ENCODE measurements at places on chromosomes 6 and 20. TPM values are rescaled to one million over a fixed set of nuclear protein-coding genes. Genes with fewer than 3 reads are reported as not detected.

NPEPL1 gene
- polyA plus RNA-seq, result 9.3 TPM

SLC44A4 gene
- 5.1 TPM for polyA plus RNA-seq

ARMH2 gene
- not detected for polyA plus RNA-seq

- H3K36me3 ChIP-seq, result no peaks in the 10 kb centered on the region
- H3K4me3 ChIP-seq, result no peak overlapping the region
- no peak for DNase-seq
- peaks cover 26% of the 10 kb centered on the region for H3K4me1 ChIP-seq
- H3K27me3 ChIP-seq, result no peaks in the 10 kb centered on the region
Measured at GRCh38 chr20:36471885-36472636, 69.3 kb upstream of the MYL9 start.

- no peaks in the 10 kb centered on the region for H3K27me3 ChIP-seq
- no peak for DNase-seq
- no peak overlapping the region for H3K27ac ChIP-seq
- H3K4me1 ChIP-seq, result no peaks in the 10 kb centered on the region
Measured at GRCh38 chr6:143647191-143647590, 30.6 kb upstream of the PHACTR2 start.

- no peak overlapping the region for H3K4me3 ChIP-seq
- H3K27me3 ChIP-seq, result no peaks in the 10 kb centered on the region
- DNase-seq, result no peak
- no peak overlapping the region for H3K27ac ChIP-seq
Measured at GRCh38 chr6:151352410-151353396, 38.7 kb downstream of the ZBTB2 start.

GRCh38 chr6:145080651-145081050 lies 654.7 kb downstream of the EPM2A start:
- DNase-seq, result no peak
- H3K36me3 ChIP-seq, result no peaks in the 10 kb centered on the region
- H3K4me3 ChIP-seq, result no peak overlapping the region

- H3K27me3 ChIP-seq, result no peaks in the 10 kb centered on the region
- H3K27ac ChIP-seq, result no peak overlapping the region
- DNase-seq, result peak; percentile 50
- H3K4me3 ChIP-seq, result no peak overlapping the region
- peaks cover 7% of the 10 kb centered on the region for H3K4me1 ChIP-seq
Measured at GRCh38 chr20:18657575-18657974, 69.7 kb downstream of the DTD1 start.

- H3K27ac ChIP-seq, result no peak overlapping the region
- H3K27me3 ChIP-seq, result no peaks in the 10 kb centered on the region
- no peak overlapping the region for H3K4me3 ChIP-seq
Measured at GRCh38 chr6:66930559-66931290, 1223.7 kb upstream of the EYS start.

DNA sequence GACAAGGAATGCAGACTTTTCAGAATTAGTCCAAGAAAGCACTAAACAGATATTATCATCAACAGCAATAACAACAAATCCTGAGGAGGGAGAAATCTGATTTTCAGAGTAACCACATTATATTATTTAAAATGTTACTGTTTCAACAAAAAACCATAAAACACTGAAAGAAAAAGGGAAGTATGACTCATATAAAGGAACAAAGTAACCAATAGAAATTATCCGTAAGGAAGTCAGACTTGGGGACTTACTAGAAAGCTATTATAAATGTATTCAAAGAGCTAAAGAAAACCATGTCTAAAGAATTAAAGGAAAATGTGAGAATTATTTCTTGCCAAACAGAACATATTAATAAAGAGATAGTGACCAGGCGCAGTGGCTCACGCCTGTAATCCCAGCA lies 98.1 kb downstream of the MYLK4 start:
- peaks cover 5% of the 10 kb centered on the region for H3K27me3 ChIP-seq
- H3K36me3 ChIP-seq, result no peaks in the 10 kb centered on the region
- no peak overlapping the region for H3K27ac ChIP-seq
- no peak overlapping the region for H3K4me3 ChIP-seq
- H3K4me1 ChIP-seq, result no peaks in the 10 kb centered on the region

DNA sequence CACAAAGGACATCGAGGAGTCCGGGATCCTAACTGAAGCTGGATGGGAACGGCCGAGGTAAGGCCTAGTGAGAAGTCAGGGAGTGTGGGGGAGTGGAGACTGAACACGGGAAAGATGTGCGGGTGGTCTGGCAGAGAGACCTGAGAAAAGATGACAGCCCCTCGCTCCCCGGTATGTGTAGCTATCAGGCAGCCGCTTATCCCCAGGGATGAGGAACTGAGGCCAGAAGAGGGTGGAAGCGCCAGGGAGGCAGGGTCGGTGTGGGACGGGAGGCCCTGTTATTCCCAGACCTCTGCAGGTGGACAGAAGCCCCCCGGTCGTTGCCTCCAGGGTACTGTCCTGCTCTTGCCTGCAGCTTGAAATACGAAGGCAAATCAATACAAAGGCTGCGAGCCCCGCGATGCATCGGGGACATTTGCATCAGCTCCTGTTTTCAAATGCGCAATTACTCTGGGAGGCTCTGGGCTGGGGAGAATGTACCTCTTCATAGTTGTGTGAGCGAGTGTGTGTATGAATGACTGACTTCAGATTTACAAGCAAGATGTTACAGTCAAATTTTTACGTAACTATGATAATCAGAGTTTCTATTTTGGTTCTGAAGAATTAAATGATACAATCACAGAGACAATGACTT lies 221.3 kb downstream of the QKI start:
- peaks cover 8% of the 10 kb centered on the region for H3K27me3 ChIP-seq
- DNase-seq, result no peak
- no peak overlapping the region for H3K4me3 ChIP-seq
- H3K4me1 ChIP-seq, result no peaks in the 10 kb centered on the region
- H3K27ac ChIP-seq, result no peak overlapping the region
